Stimulated activated CD8-positive, alpha-beta memory T cell treated with anti-CD3 and anti-CD28 coated beads, Interleukin-7, amount 100 ng/mL, for 48 hours (primary cell): ENCODE measurements at places on chromosomes 16 and 17.

GRCh38 chr16:31395647-31396046 is 2.5 kb downstream of the ITGAD start:
- DNase-seq, result no peak

GRCh38 chr17:48068491-48068961 is 20.4 kb downstream of the NFE2L1 start:
- no peak for DNase-seq

DNA sequence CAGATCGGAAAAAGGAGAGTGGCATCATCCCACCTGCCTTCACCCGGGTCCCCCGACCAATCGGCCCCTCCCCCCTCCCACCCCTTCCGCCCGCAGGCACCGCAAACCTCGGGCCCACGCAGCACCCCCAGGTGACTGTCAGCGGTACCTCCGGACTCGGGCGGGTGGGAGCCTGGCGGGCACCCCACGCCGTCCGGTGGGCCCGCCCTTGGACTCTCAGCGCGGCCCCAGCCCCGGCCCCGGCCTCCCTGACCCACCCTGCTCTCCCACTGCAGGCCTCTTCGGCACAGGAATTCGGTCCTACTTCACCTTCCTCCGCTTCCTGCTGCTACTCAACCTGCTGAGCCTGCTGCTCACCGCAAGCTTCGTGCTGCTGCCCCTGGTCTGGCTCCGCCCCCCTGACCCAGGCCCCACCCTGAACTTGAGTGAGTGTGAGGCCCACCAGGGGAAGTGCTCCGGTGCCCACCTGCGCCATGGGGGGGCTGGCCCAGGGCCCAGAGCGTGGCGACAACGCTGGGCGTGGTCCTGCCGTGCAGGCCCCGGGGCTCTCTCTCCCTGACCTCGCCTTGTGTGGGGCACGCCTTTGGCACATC is 1.6 kb downstream of the TMC8 start:
- no peak for DNase-seq

- no peak for DNase-seq
Observed at GRCh38 chr16:2296661-2297505, 29.0 kb upstream of the RNPS1 start.

DNA sequence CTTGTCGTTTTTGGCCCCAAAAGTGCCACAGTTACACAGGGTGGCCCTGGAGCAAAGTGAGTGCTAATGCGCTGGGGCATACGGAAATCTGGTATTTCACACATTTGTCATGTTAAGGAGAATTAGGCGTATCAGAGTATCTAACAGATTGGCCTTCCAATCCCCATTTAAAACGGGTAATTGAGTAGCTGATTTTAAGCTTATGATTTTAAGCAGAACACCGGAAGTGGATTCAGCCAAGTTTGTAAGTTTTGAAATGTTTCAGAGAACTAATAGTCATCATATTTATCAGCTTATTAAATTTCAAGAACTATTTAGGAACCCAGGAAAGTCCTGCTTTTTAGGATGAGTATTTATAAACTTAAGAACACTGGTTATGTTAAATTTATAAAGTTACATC is 19.5 kb downstream of the LRRC75A start:
- no peak for DNase-seq
